ENCODE measurements at places on chromosomes 16 and 17.
A peak's percentile ranks its signal among the peaks of the same experiment; 100 is the strongest.

DNA sequence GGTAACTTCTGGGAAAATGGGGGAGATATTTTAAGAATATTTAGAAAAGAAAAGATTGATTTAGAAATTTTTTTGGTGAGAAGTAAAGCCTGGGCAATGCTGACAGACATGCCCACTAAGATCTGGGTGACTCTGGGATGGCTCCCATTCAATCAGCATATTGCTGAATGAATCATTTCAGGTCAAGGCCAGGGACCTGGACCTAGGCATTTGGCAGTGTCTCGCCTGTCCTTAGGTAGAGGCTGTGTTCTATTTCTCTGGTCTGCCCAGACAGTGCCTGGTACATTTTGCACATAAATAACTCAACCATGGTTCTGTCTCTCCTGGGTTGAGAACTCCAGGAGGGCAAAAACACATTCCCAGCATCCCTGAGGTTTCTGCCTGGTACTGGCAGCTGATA, 39.9 kb downstream of the SMPD3 start:
- DNase-seq, result no peak

DNA sequence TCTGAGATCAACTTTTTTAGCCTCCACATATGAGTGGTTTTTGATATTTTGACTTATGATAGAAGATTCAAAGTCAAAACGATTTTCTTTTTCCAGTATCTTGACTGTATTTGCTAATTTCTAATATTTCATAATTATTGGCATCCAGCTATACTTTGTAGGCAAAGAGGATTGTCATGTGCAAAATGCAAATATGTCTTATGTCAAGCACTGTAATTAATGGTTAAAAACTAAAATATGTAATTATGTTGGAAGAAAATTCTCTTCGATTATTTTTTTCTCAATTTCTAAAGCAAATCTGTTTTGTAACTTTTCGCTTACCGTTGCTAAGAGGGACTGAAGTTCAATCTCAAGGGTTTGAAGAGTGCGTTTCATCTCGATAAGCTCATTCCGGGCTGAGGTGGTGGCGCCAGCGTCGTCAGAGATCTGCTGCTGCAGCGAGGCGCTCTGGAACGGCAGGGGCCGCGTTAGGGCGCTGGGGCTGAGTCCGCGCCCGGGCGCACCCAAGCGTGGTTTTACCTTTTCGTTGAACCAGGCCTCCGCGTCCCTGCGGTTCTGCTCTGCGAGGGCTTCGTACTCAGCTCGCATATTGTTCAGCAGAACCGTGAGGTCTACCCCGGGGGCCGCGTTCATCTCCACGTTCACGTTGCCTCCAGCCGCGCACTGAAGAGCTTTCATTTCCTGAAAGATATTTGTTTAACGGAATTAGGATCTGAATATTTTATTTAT, 3.0 kb downstream of the KRT27 start:
- peak; percentile 35 for DNase-seq

- DNase-seq, result peak; percentile 21
Observed at GRCh38 chr17:2924211-2924610, 128.0 kb downstream of the RAP1GAP2 start.

DNA sequence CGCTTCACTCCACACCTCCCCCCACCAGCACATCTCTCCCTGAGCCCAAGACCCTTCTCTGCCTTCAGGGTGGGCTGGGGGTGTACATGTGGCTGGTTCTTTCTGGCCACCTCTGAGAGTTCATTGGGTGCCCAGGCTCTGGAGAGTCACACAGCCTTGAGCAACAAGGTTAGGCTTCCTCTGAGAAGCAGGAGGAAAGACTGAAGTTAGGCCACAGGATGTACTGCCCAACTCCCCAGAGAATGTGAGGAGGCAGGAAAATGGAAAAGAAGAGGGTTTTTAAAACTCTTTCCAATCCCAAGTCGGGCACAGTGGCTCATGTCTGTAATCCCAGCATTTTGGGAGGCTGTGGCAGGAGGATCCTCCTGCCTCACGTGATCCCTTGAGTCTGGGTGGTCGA, 7.3 kb downstream of the PCGF2 start:
- DNase-seq, result no peak

GRCh38 chr16:8686879-8687278, 12.5 kb downstream of the ABAT start:
- peak; percentile 21 for DNase-seq

DNA sequence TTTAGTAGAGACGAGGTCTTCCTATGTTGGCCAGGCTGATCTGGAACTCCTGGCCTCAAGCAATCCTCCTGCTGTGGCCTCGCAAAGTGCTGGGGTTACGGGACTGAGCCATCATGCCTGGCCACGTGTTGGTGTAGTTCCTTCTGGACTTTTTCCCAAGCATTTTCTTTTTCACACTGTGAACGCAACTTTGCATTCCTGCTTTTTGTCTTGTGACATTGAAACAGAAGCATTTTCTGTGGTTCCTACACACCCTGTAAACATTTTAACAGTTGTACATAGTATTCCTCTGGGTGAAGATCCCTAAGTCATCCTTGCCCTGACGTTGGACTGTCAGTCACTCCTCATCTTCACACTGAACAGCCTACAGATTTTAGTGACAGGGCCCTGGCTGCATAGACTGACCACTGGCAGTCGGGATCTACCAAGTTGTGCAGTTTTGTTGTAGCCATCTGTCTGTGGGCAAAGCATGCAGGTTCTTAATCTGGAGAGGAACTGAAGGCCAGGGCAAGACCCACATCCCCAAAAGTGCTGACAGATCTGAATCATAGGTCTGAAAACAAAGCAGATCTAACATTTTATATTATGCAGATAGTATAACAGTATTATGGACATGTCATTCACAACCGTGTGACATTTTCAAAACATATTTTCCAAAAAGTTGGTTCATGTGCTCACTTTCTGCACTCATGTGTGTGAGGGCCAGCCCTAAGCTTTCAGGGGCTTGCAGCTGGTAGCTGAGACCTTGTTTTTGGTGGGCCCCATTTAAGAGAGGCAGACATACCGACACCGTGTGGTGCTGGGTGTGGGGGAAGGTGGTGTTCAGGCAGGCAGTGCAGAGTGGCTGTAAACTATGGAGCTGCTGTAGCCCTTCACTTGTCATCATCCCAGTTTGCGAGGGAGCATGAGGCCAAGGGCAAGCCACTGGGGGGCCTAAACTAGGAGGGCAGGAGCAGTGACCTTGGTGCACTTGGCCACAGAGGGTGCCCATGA, 59.9 kb downstream of the EPN2 start:
- DNase-seq, result no peak

GRCh38 chr17:17568772-17569195, 22.7 kb downstream of the PEMT start:
- DNase-seq, result peak; percentile 71

DNA sequence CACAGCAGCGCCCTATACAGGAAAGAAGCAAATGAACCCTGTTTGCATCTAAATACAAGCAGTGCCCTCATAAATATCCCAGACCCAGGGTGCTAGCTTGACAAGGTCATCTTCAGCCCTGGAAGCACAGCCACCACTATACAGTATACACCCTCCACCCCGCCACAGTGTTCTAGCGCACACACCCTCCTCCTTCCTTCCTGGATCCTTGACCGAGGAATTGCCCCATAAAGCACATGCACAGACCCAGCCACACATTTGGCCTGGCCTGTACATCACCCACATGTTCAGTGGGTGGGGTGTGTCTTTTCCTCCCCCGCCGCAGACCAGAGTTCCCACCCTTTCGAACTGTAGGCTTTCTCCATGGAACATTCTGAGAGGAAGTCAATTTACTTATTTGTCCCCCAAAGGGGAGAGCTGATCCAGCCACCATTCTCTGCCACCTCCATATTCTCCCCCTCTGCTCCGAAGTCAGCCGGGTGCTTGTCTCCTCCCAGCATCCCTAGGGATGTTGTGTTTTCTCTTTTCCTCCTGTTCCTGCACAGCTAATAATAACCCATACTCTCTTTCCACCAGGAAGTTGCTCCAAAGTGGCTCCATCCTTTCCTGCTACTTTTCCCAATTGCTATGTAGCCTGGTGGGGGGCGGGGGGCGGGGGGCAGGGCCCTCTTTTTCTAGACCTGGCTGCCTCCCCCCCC, 6.6 kb downstream of the ABI3 start:
- DNase-seq, result no peak

DNA sequence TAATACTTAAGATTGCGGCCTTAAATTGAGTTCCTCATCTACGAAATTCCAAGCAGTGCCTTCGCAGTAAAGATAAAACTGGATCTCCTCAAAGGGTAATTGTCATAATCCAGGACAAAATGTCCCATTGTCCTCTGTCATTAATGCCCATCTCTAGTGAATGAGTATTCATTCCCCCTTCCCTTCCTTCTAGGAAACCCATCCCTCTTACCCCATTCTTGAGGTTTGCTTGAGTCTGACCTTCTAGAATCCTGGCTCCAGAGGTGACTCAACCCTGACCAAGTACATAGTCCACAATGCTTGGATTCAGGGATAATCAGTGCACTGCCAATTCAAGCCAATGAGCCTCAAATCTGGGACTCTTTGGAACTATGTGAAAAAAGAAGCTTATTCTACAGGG, 47.0 kb upstream of the MAF start:
- DNase-seq, result no peak

DNA sequence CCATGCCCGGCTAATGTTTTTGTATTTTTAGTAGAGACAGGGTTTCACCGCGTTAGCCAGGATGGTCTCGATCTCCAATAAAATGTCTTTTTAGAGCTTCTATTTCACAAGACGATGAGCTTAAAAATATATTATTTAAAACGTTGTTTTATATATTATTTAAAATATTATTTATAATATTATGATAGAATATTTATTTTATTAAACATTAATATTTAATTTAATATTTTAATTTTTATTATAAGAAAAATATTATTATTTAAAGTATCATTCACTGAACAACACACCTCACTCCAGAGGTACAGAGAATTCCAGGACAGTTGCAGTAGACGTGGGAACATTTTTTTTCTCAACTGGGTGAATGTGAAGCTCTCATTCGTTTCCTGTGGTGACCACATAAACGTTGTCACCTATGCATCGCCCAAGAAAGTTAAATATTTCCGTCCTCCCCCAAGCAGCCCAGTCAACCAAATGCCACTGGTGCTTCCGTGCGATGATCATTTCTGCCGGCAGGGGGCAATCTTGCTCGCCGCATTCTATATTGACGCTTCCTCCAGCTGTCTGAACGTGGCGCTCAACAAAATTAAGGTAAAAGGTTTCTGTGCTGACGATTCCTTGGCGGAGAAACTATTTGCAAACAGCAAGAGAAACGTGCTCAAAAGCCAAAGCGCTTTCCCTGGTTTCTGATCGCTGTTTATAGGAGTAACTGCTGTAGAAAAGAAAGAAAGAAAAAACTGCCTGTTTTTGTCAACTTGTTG, 41.7 kb upstream of the PRSS54 start:
- peak; percentile 72 for DNase-seq

DNA sequence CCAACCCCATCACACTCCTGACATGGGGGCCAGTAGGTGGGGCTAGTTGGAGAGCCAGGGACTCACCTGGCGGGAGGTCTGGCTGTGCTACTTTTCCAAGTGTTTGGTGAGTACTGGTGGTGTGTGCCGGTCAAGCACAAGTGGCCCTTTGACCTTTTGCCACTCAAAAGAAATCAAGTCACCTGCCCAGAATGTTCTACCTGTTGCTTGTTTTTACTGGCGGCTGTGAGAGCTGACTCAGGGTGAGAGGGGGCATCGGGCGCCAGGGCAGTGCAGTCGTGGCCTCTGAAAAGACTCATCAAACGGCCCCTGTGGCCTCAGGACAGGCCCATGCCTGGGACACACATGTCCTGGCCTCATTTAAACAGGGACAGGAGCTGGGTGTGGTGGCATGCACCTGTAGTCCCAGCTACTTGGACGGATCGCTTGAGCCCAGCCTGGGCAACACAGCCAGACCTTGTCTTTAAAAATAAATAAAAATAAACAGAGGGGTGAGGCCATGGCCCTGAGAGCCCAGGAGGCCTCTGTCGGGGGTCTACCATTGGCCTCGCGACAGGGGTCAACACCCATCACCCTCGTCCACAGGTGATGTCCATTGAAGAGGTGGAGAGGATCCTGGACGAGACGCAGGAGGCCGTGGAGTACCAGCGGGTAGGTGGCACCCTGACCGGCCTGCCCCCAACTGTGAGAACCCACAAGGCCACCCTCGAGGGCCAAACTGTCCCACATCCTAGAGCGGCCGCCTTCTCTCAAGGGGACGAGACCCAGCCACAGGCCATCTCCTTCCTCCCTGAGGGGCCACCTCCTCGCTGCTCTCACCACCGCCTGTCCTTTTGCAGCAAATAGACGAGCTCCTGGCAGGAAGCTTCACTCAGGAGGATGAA, 5.0 kb downstream of the CHMP6 start:
- no peak for DNase-seq

GRCh38 chr17:75877752-75878173, 618 bp downstream of the TRIM47 start:
- peak; percentile 85 for DNase-seq

- peak; percentile 22 for DNase-seq
Observed at GRCh38 chr16:28915181-28915580, 9.9 kb downstream of the RABEP2 start.

DNA sequence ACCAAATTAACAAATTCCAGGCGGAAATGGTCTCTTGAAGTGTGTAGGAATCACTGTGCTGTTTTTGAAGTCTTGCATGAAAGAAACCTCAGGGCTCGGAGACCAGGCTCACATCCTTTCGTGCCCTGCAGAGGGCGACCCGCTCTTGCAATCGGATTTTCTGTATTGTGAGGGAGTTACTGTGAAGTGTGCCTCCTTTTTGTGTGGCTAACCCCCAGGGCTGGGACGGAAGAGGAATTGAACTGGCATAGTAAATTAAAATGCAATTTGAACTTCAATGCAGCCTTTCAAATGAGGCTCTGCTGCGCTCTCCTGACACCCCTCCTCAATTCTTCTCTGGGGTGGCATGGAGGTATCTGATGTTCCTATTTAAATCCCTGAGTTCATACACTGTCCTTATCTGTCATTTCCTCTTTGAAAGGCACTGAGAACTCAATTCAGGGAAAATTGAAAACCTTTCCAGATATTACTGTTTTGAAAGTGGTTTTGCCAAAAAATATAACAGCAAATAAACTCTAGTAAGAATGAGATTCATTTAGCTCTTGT, 51.5 kb upstream of the MGAT5B start:
- peak; percentile 52 for DNase-seq

GRCh38 chr16:74797414-74797813, 22.8 kb upstream of the FA2H start:
- no peak for DNase-seq

Measured in epithelial cell of esophagus (primary cell).